ENCODE measurements at places on chromosomes 5 and 9.

DNA sequence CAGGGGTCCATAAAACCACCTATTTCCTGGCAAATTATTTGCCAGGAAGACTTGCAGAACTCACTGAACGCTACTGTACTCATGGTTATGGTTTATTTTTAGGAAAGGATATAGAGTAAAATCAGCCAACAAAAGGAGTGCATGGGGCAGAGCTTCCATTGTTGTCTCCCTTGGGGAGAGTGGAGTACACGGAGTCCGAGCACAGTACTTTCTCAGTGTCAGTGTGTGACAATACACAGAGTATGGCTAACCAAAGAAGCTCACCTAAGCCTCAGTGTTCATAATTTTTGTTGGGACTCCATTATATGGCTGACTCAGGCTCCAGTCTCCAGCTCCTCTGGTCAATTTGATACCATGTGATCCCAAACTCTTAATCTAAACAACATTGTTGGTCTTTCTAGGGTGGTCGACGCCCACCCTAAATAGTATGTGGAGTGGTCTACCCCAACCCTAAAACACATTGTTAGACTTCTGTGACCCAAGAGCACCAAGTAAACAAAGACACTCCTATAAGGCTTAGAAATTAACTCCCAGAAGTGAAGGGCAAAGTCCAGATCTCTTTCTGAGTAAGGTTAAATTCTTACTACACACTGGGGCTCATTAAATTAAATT, 74.9 kb downstream of the SLC44A1 start:
- DNase-seq: no peak

- DNase-seq: no peak
These were observed 239.6 kb upstream of the TUSC1 start for GRCh38 chr9:25917731-25918362.

- no peak for DNase-seq
These were observed at the start of gene SLC36A3 for GRCh38 chr5:151303666-151304065. SLC36A3 (minus strand) TSS chr5:151303766; CDS start chr5:151303354, 412 bp downstream.

DNA sequence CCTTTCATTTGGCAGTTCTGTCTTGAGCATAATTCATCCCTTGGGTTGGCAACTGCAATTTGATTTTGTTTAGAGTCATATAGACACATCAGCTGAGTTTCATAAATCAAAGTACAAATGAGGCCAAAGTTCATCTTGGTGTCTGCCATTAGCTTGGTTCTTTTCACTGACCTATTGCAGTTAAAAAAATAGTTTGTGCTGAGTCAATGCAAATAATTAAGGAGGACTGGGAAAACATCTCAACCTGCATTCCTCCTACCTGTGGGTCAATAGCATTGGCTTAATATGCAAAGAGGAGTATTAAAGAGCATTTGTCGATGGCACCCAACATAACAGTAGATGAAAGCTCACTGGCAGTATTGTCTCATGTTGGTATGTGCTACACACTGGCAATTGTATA, 1.6 kb downstream of the PKD2L2 start:
- no peak for DNase-seq

DNA sequence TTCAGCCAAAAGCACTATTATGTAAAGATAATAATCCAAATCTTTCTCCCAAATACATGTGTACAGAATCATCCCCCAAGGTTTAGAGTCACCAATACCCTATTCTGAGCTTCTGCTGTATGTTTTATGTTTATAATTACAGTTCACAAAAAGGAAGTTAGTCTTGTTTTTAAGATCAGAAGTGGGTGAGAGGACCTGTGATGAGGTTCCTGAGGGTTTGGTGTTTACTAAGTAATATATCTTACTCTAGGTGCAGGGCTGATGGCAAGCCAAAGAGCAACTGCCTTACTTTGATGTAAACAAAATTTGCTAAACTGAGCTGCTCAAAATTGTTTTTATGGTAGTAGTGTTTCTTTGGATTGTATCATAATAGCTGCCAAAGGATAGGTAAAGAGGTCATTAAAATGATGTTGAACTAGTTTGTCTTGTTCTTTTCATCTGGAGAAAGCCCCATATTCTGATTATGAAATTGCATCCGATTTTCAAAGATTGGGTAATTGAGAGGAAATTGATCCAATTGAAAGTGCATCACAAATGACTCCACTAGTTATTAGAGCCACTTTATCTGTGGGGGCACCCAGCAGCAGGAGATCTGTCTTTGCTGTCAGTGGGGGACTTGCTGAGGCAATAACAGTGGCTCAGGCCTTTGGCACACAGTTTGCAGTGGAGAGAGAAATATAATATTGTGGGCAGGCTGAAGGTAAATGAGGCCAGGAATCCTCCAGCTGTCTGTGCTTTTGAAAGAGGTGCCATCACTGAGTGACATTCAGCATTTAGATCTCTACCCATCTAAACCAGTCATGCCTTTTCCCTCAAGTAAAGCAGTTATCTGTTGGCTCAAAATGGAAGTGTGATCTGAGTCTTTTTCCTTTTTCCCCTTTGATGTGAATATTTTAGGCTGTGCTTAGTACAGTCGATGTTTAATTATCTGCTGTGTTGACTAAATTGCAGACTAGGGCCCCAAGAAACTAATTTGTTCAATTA, 14.1 kb downstream of the TRIM32 start:
- no peak for DNase-seq

GRCh38 chr5:135147294-135148090, 113.5 kb upstream of the PITX1 start:
- DNase-seq: no peak

GRCh38 chr5:172871982-172872381, 37.9 kb downstream of the ERGIC1 start:
- no peak for DNase-seq

DNA sequence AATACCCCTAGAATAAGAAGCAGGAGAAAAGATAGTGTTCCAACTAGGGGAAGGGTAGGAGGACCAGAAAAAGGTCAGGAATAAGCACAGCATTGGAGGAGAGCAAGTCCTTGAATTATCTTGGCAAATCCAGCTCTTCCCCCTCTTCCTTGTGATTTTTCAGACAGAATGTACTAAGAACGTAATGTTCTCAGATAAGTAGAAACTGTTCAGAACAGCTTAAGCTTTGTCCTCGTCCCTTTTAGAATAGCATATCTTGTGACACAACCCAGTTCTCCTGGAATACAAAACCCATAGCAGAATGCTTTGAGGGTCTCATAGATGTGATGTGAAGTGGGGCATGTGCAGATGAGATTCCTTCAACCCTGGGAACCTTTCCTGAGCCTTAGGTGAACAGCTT, 97.4 kb downstream of the EMB start:
- DNase-seq: no peak

DNA sequence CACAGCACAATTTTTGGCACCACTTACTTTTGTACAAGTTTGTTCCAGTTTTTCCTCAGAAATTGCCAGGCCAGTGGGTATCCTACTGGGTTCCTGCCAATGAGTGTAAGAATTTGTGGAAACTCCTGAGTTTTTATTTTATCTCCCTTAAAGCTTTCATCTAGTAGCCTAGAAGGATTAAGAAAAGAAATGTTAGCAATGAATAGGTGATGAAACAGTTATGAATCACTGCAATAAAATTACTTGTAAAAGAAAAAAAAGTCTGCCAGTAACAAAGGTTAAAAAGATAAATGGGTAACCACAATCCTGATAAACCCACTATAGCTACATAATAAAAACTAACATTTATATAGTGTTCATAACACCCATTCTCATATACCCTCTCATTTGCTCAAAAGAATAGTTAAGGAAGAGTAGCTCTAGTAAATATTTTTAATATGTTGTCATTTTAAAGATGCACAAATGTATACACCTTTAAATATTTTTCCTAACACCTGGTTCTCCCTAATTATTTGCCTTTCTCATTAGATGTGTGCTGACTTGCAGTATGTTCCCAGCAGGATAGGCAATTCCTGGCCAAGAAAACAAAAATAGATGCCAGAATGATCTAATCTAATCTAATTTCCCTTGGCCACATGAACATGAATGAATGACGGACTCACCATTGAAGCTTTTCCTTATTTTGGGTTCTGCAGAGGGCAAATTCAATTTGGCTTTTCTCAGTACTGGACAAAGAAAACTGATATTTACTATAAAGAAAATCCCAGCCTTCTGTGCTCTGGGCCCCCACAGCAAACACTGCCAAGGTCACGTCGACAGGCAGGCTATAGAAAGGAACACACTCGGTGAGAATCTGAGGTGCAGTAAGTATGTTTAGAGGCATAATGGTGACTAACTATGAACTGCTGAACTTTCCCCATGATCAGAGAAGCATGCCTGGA, 26.4 kb downstream of the ERAP1 start:
- no peak for DNase-seq

DNA sequence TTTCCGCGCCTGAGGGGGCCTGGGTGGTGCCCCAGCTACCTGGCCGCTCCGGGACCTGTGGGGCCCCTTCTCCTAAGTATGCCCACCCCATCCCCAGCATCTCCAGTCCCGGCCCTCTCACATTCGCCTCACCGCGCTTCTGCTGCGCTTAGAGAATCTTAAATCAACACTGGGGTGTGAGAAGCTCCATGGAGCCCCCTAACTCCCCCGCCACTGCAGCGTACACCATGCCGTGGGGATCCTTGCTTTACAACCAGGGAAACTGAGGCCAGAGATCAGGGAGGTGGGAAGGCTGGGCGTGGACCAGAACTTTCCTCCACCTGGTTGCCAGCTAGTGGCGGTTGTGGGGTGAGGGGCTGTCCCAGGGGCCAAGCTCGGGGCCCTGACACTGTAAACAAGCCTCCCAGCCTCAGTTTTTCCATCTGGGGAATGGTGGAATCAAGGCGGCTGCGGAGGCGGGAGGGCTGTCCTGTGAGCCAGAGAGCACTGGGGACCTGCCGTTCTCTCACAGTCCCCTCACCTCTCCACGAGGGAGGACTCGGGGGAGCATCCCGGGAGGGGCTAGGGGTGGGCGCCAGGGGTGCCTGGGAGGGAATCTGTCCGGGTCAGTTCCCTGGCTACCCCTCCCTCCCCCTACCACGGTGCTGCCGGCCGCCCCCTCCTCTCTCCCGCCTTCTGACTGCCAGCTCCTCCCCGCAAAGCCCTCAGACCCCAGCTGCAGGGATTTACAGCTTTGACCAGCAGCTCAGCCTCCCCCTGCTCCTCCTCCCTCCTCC, 161.2 kb downstream of the C9orf50 start:
- DNase-seq: no peak

DNA sequence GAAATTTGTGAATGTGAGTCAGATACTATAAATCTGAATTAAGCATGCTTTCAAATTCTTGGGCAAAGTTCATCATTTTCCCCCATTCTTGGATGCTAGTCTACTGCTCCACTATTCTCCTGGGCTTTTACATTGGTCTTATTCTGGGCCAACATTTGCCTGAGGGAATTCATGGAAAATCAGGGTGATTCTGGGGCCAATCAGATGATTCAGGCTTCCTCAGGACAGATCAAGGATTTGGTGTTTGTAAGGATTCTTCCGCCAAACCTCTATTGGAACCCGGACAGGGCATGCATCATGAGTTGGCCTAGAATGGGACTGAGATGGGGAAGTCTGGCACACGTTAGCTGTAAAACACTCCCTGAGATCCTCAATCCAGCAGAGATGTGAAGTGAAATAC, 113.8 kb downstream of the MEF2C start:
- no peak for DNase-seq

DNA sequence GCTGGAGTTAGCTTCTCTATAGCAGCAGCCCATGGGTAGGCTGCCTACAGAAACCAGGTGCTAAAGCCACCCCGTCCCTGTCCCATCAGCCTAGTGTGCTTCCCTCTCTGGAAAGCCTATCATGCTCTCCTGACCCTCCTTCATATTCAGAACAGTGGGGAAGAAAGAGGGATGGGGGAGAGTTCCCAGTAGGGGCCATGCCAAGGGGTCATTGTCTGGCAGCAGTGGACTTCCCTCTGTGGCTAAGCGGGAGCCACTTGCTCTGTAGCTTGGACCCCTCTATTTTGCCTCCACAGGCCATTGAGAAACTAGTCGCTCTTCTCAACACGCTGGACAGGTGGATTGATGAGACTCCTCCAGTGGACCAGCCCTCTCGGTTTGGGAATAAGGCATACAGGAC, 17.5 kb downstream of the PTPA start:
- DNase-seq: no peak

DNA sequence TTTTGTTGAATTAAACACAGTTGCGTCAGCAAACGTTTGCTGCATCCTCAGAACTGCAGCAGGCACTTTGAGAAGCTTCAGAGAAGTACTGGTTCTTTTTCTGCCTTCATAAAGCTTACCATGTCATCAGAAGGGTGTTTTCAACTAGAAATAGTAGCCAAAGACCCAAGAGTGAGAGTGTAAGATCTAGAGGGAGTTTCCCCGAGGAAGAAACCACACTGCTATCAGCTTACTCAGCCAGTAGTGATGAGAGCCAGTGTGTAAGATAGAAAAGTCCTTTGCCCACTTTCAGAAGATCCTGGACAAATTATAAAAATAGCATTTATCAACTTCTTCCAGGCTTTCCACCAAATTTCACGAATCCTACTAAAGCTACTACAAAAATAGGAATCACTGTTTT, 154.5 kb downstream of the PAPPA start:
- DNase-seq: no peak

GRCh38 chr9:1320607-1321195, 270.5 kb downstream of the DMRT2 start:
- DNase-seq: no peak

DNA sequence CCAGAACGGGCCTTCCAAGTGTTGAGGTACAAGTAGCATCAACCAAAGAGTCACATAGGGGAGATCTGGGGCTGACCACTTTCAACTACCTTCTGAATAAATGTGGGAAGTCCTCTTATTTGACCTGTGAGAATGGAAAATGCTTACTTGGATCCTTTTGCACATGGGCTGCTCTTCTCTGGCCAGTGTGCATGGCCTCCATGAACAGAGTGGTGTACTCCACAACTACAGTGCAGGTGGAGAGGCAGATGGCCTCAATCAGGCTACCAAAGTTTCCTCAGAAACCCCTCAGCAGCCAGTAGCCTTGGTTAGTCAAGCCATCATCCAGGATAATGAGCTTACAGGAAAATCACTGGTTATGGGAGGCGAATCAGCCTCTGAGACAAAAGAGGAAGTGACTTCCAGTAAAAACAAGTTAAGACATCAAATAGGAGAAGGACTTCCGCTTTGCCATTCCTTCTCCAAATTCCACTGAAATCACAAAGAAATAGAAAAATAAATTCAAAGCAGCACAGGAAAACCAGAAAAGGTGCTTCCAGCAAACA, 18.3 kb upstream of the FCHO2 start:
- DNase-seq: no peak

- DNase-seq: no peak
These were observed 65.1 kb upstream of the C5orf46 start for GRCh38 chr5:147971472-147971871.

DNA sequence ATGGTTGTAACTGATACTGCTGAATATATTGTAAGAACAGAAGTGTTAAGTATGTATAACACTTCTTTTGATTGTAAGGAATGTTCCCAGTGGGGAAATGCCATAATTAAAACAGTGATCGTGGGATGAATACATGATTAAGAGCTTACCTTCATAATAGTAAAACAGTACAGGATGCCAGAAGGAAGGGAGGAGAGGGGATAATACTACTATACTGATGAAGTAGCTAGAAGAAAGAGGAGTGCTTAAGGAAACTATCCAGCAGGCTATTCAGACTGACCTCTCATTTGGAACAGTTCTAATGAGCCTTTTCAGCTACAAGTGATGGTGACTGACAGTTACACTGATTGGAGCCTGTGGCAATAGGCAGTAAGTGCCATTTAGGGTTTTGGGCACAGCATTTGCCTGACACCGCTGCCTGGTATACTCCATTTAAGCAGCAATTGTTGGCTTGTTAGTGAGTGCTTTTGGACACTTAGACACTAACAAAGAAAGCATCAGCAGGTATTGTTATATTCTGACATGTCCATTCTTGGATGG, 33.8 kb upstream of the KDM4C start:
- DNase-seq: no peak
